Activated CD4-positive, alpha-beta T cell treated with anti-CD3 and anti-CD28 coated beads, Interleukin-2, amount 10 ng/mL, durations not matched to agents 7 days and 5 days (primary cell): ENCODE measurements at places on chromosomes 7 and 10.

DNA sequence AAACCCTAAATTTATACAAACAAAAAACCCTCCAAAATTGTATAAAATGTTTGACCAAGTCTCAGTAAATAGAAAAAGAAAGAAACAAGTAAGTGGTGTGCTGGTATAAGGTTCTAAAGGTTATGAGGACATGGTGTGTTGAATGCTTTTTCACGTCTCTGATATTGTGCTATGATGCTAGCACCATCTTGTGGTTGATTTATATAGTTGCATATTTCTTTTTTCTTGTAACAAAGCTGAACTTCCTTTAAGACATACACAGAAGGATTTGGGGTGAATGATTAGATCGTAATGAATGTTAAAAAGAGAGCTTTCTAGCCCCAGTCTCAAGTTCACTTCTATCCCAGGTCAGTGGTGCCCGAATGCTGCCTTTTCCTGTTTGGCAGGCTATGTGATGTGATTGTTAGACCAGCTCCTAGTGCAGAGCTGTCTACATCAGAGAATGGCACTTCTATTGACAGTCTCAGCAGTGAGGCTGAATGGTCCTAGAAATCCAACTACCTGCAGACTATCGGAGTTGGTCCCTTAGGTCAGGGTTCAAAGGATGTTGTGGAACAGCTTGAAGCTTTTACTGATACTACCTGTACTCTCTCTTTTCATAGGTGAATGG, 25.0 kb downstream of the VTI1A start:
- H3K36me3 ChIP-seq, result peaks cover 2% of the 10 kb centered on the region
- peaks cover 5% of the 10 kb centered on the region for H3K4me1 ChIP-seq
- no peak overlapping the region for H3K4me3 ChIP-seq
- H3K27me3 ChIP-seq, result no peaks in the 10 kb centered on the region
- no peak for DNase-seq

DNA sequence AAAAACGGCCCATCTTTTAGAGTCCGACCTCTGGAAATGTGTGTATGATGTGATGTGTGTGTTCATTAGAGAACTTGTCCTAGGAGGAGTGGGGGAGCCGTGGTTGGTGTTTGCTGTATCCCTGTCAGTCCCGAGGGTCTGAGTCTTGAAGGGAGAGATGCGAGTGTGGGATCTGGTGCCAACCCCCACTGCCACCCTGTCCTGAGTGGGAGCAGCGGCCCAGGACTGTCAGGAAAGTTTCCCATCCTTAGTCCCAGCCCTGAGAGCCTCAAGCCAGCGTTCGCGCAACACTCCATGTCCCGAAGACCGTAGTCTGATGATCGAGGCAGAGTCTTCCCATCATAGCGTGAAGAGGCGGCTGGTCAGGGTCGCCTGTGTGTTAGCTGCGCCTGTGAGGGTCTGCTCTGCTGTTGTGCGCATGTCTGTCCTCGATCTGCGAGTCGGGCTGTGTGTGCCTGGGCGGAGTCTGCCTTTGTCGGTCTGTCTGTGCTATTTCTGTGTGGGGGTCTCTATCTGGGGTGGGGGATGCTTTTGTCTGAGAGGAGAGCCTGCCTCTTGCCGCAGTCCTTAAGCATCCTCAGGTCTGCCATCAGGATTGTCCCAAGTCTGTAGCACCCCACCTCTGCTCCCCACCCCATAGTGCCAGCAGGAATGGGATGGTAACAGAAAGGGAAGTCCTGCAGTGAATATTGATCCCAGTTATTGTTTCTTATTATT, 514 bp upstream of the CHAT start:
- DNase-seq, result no peak
- H3K4me1 ChIP-seq, result peaks cover 10% of the 10 kb centered on the region
- H3K27ac ChIP-seq, result no peak overlapping the region
- peaks cover 61% of the 10 kb centered on the region for H3K27me3 ChIP-seq
- H3K36me3 ChIP-seq, result peaks cover 13% of the 10 kb centered on the region
- no peak overlapping the region for H3K4me3 ChIP-seq

DNA sequence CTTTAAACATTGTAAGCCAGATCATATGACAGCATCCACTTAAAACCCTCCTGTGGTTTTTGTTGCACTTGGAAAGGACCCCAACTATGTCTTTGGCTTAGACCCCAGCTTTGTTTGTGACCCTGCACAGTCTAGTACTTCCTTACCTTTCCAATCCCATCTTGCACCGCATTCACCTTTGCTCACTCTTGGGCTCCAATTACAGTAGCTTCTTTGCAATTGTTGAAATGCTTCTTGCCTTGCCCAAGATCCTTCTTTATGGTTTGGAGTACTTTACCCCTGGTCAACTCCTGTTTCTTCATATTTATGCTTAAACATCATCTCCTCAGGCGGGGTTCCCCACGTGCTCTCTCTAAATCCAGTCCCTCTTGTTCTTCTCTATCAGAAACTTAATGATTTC, 162.6 kb downstream of the PTEN start:
- H3K4me1 ChIP-seq, result peaks cover 8% of the 10 kb centered on the region
- no peak overlapping the region for H3K27ac ChIP-seq

DNA sequence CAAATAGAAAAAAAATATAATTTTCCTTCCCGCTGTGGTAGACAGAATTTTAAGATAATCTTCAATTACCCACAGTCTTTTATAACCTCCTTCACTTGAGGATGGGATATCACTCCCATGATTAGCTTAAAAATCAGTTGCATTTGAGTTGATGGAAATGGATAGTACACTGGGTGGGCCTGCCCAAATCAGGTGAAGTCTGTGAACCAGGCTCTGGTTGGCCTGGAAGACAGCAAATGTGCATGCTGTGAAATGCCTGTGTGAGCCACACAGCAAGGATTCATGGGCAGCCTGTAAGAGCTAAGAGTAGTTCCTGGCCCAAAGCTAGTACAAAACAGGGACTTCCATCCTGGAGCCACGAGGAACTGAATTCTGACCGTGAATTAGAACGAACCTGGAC, 548.0 kb downstream of the CALN1 start:
- no peaks in the 10 kb centered on the region for H3K27me3 ChIP-seq
- no peaks in the 10 kb centered on the region for H3K4me1 ChIP-seq
- no peak overlapping the region for H3K4me3 ChIP-seq
- no peaks in the 10 kb centered on the region for H3K36me3 ChIP-seq

GRCh38 chr7:21980926-21981500, 35.3 kb upstream of the CDCA7L start:
- DNase-seq, result no peak
- H3K27me3 ChIP-seq, result no peaks in the 10 kb centered on the region
- no peaks in the 10 kb centered on the region for H3K36me3 ChIP-seq
- no peak overlapping the region for H3K4me3 ChIP-seq

DNA sequence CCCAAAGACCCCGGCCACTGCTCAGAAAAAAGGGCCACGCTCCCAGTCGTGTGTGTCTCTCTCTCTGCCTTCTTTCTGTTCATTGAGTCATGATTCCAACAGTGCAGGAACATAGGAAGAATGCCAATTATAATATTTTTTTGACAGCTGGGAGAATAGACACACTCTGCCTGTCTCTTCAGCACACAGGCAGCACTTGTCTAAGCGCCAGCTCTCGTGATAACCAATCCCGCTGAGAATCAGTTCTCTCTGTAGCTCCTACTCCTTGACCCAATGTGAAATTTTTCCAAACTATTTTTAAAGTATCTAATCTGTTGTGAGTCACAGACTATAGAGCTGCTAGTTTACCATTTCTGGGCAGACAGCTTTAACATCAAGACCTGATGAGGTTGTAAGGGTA, 145.7 kb upstream of the RHEB start:
- peaks cover 2% of the 10 kb centered on the region for H3K36me3 ChIP-seq
- H3K4me3 ChIP-seq, result no peak overlapping the region
- H3K4me1 ChIP-seq, result no peaks in the 10 kb centered on the region

DNA sequence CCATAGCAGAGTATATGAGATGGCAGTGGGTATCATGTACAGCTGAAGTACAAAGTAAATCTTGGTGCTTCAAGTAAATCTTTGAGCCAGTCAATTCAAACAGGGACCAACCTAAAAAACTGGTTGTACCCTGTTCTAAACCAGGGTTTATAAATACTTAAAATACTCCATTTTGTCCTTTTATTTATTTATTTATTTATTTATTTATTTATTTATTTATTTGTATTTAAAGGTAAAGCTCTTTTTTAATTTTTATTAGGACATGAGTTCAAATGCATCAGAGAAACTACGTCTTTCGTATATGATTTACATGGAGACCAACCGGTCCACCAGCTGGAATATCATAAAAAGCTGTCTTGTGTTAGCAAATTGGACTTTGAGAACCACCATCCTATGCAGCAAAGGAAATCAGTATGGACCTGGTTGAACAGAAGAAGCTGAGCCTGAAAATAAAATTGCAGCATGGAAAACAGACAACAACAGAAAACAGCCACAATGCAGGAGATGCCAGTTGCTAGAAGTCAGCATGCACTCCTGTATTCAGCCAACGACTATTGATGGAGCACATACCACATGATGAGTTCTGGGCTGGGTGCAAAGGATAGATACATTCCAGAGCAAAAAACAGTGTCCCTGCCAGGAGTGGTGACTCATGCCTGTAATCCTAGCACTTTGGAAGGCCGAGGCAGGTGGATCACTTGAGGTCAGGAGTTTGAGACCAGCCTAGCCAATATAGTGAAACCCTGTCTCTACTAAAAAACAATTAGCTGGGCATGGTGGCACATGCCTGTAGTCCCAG, 60.0 kb downstream of the PLXNA4 start:
- DNase-seq, result no peak
- H3K27ac ChIP-seq, result no peak overlapping the region
- H3K4me3 ChIP-seq, result no peak overlapping the region
- peaks cover 2% of the 10 kb centered on the region for H3K27me3 ChIP-seq

DNA sequence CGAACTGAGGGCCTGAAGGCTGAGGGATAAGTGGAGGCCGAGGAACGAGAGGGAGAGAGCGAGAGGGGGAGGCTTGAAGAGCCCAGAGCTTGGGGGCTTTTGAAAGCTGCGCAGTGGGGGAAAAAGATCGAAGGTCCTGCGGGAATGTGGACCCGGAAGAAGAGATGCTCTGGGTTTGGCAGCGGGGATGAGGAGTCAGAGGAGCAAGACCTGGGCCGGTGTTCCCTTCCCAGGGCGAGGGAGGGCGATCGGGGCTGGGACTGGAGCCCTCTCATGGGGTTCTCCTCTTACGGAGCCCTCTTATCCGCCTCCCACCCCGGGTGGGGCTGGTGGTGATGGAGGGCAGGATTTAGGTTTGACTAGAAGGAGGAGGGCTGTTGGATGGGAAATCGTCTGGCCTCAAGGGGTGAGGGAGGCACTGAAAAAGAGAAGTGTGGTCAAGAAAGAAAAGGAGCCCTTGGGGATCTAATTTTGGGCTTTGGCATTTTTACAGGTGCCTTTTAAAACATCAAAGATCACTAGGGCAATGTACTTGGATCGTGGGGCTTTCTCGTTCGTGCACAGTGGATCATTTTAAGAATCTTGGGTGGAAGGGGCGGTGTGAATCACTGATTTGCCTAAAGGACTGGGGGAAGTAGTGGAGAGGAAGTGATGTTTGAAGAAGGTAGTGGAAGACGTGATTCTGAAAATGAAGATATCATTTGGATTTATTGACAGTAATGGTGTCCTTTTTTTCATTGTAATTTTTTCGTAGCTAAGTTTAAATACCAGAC, 637 bp downstream of the SAMD8 start:
- peaks cover 7% of the 10 kb centered on the region for H3K36me3 ChIP-seq
- peak; percentile 43 for DNase-seq
- peak overlapping the region; percentile 99 for H3K27ac ChIP-seq
- H3K4me3 ChIP-seq, result peak overlapping the region; percentile 80

GRCh38 chr7:142436601-142437000, 178.7 kb upstream of the PRSS58 start:
- H3K4me1 ChIP-seq, result peaks cover 48% of the 10 kb centered on the region
- no peak for DNase-seq
- no peak overlapping the region for H3K4me3 ChIP-seq
- H3K36me3 ChIP-seq, result no peaks in the 10 kb centered on the region

- H3K27me3 ChIP-seq, result no peaks in the 10 kb centered on the region
- H3K4me1 ChIP-seq, result no peaks in the 10 kb centered on the region
- peaks cover 59% of the 10 kb centered on the region for H3K36me3 ChIP-seq
Observed at GRCh38 chr7:16697507-16698199, 51.7 kb downstream of the BZW2 start.

DNA sequence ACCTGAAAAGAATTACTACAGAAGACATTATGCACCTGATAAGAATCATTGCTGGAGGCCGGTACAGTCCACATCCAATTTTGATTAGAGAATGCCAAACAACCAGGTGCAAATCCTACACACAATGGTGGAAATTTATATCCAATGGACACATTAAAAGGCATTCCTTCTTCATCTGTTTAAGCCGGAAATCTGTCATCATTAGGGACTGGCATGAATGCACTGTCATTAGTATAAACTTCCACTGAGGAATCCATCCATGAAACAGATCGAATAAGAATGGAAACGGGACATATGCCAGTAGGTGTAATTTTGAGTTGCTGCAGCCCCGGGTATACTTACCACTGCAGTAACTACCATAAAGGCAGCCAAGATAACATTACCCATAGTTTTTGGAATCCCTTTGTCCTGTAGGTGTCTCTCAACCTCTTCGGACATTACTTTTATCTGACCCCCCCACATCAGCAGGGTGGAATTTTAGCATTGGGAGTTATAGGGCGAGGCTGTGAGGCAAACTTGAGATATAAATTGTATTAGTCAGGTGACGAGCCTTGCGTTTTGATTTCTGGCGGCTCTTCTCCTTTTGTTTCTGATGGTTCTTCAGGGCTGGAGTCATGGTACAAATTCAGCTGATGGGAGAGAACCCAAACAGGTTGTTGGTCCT, 36.5 kb upstream of the AKR1C2 start:
- H3K4me1 ChIP-seq, result peaks cover 5% of the 10 kb centered on the region
- no peaks in the 10 kb centered on the region for H3K27me3 ChIP-seq
- H3K36me3 ChIP-seq, result no peaks in the 10 kb centered on the region
- DNase-seq, result no peak

DNA sequence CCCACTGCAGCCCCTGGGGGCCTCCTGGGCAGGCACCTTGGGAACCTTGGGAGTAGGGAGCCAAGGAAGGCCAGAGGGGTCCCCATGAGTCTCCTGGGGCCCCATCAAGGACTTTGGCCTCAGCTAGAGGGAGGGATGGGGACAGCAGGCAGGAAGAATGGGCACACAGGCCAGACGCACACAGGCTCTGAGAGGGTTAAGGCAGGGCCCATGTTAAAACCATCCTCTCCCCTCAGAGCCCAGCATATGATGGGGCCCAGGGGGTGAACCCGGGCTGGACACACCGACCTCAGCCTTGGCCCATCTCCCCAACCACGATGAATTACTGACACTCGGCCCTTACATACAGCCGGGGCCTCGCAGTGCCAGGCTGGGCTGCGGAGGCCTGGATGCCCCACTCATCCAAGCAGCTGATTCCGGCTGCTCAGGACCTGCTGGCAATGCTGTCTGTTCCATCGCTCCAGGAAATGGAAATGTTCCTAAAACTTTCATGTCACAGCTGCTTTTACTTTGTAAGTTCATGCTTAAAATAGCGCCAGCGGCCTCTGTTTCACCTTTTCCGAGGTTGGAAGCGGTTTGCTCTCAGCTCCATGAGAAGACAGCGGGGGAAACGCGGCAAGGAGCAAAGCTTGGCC, 17.3 kb upstream of the INPP5A start:
- DNase-seq, result no peak
- peaks cover 4% of the 10 kb centered on the region for H3K27me3 ChIP-seq
- no peaks in the 10 kb centered on the region for H3K36me3 ChIP-seq
- no peak overlapping the region for H3K4me3 ChIP-seq

GRCh38 chr7:41705109-41705901, 2.4 kb upstream of the INHBA start:
- no peaks in the 10 kb centered on the region for H3K36me3 ChIP-seq
- peaks cover 48% of the 10 kb centered on the region for H3K27me3 ChIP-seq
- H3K4me3 ChIP-seq, result peak overlapping the region; percentile 67
- H3K4me1 ChIP-seq, result peaks cover 13% of the 10 kb centered on the region

- H3K4me1 ChIP-seq, result peaks cover 20% of the 10 kb centered on the region
- H3K27ac ChIP-seq, result peak overlapping the region; percentile 41
- peaks cover 2% of the 10 kb centered on the region for H3K36me3 ChIP-seq
- peak overlapping the region; percentile 3 for H3K4me3 ChIP-seq
Observed at GRCh38 chr10:101214446-101215396, 14.5 kb downstream of the LBX1 start.
